NCI-H1417 (cell line): ENCODE measurements at places on chromosomes 6 and 20.

GRCh38 chr6:150451807-150452427 lies 83.1 kb downstream of the IYD start:
- DNase-seq: no peak

- DNase-seq: no peak
These were observed 17.6 kb downstream of the BHLHE23 start for GRCh38 chr20:62989201-62989601.

DNA sequence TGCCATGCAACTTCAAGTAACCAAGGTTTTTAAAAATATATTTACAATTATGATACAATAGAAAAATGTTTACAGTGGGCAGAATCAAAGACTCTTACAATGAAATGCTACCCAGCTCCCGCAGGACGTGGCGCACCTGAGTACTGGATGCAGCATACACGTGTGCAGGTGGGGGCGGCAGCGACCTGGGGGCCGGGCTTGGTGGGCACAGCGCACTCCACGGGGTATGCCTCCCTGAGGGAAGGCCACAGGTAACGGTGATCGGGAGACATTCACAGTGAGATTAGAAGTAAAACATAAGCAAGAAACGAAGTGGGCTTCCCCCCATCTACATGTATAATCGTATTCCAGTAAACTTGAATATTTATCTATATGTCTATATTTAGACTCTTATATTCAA lies 54.2 kb downstream of the WDR27 start:
- no peak for DNase-seq

DNA sequence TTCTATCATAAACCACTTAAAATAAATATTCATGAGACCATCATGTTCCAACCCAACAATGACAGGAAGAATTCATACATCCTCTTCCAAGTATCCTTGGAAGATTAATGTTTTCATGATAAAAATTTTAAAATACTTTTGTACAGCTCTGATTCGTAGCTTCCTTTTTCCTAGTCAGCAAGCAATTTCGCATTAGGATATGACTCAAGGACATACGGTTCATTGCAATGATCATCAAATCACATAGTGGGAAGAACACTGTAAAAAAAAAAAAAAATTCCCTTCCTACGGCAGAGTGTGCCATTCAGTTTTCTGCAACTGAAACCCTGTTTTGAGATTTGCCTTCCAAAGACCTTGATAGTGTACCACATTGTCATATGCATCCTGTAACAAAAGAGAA lies 35.3 kb upstream of the GFOD1 start:
- no peak for DNase-seq

- DNase-seq: no peak
These were observed 1.5 kb downstream of the RBM38 start for GRCh38 chr20:57392512-57393271.
